GM23338 (cell line): ENCODE measurements at places on chromosomes 7 and 10.

DNA sequence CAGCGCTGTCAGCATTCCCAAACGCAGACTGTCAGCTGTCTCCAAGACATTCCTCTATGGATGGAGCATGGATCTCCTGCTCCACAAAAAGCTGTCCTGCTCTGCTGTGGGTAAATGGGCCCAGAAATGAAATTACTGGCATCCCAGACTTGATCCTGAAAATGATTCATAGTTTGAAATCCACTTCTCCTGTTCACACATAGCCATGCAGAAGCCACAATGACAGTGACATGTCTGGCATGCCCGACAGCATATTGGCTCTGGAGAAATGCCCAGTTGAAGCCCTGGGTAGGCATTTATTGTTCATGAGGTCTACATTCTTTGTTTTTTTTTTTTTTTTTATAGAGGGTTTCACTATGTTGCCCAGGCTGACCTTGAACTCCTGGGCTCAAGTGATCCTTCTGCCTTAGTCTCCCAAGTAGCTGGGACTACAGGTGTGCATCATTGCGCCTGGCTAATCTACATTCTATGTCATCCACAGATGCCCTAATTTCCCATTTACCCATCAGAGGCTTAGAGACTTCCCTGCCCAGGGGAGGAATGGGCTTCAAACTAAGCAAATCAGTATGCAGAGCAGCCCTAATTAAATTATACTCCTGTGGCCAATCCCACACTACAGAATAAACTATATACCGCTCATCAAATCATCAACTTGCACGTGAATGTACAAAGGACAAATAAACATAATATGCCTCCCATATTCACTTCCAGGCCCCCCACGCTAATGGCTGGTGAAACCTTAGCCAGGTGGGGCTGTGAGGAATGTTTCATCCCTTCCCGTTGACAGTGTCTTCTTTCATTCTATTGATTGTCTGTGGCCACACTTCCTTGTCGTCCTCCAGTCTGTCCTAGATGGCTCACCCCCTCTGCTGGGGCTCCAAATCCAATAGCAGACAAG lies 61.8 kb upstream of the EEPD1 start:
- H3K27ac ChIP-seq: no peak overlapping the region
- H3K4me3 ChIP-seq: no peak overlapping the region
- H3K36me3 ChIP-seq: no peaks in the 10 kb centered on the region
- no peaks in the 10 kb centered on the region for H3K27me3 ChIP-seq

DNA sequence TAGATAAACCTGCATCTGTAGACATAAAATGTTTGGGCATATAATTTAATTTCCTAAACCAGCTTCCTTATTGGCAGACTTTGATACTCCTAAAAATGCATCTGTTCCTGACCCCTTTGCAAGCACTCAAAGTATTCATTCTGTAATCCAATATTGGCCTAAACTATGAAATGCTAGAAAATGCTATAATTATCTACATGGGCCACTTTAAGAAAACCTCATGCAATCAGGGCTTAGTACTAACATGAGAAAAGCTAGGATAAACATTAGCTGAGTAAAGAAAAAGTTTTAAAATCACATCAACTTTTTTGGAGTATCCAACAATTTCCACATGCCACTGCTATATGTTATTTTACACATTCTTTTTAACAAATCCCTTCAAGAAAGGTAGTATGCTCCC lies 57.2 kb downstream of the PARD3 start:
- no peak overlapping the region for H3K4me3 ChIP-seq
- DNase-seq: no peak
- H3K4me1 ChIP-seq: peaks cover 6% of the 10 kb centered on the region
- no peaks in the 10 kb centered on the region for H3K27me3 ChIP-seq
- no peak overlapping the region for H3K27ac ChIP-seq

DNA sequence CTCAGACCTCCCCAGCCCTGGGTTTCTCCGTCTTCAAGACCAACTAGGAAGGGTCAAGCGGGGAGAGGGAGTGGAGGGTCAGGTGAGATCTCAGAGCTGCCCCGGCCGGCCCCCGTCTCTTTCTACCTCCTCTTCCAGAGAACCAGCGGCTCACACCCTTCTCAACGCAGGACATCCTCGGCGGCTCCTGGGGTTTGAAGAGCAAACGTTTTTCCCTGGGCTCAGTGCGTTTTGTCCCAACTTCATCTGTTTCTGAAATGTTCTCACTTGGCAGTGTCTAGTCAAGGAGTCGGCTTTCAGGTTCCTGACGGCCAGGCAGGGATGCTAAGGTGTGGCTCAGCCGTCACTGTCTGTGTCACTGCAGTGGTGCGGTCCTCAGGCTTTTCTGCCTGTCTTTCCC lies 416.4 kb upstream of the FOXK1 start:
- peak overlapping the region; percentile 30; the same call in 1 of the 2 replicates for H3K4me3 ChIP-seq
- H3K27me3 ChIP-seq: no peaks in the 10 kb centered on the region
- no peaks in the 10 kb centered on the region for H3K36me3 ChIP-seq

DNA sequence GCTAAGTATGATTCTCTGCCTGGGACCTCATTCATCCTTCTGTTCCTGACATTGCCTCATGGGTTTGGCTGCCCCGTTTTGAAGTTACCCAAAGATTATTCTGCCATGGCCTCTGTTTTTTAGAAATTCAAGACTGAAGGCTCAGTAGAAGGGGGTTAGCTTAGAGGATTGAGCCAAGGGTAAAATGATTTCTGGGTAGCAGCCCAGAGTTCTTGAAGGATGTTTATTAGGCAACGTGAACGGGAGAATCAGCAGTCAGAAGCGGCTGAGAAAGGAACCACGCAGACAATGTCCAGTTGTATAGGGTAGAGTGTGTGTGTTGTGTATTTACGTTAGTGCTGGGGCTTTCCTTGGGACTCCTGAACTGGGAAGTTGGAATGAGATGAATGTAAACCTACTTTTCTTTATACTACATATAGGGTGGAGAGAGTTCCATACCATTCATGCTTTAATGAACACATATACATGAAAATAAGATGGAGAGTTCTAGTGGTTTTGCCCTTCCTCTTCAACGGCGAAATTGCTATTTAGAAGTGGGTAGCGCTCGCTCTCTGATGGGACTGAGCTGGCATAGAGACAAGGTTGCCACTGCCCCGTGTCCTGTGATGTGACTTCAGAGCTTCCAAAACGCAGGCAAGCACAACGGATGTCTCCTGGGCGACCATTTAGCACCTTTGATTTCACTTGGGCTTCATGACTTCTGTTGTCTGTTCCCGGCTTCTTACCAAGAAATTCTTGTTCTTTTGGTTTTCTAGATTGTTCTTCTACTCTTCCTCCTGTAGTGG lies 35.0 kb upstream of the IL15RA start:
- H3K4me1 ChIP-seq: 0 out of 2 replicates have a peak, but pooled peaks cover 5% of the 10 kb centered on the region
- no peaks in the 10 kb centered on the region for H3K27me3 ChIP-seq
- H3K27ac ChIP-seq: no peak overlapping the region
- DNase-seq: no peak
- H3K4me3 ChIP-seq: no peak overlapping the region
- H3K36me3 ChIP-seq: no peaks in the 10 kb centered on the region

DNA sequence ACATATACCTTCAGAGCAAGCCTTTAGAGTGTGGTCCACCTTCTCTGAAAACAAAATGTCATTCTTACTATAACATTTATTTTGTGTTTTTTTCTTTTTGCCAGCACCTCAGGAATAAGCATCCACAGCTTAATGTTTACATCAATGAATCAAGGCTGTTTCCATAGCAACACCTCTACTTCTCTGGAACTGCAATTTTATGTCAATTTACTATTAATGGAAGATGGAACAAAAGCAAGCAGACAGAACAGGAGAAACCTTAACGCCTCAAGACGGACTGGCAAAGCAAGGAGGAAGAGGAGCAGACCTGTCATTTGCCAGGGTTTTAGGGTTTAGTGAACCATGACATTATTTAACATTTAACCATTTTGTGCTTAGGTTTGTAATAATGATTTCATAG lies 63.1 kb downstream of the PRR15 start:
- no peak for DNase-seq
- H3K4me3 ChIP-seq: no peak overlapping the region
- H3K27ac ChIP-seq: no peak overlapping the region

GRCh38 chr10:110714356-110714755 lies 70.2 kb downstream of the RBM20 start:
- no peaks in the 10 kb centered on the region for H3K27me3 ChIP-seq
- H3K4me1 ChIP-seq: no peaks in the 10 kb centered on the region
- H3K36me3 ChIP-seq: no peaks in the 10 kb centered on the region
- no peak overlapping the region for H3K27ac ChIP-seq

DNA sequence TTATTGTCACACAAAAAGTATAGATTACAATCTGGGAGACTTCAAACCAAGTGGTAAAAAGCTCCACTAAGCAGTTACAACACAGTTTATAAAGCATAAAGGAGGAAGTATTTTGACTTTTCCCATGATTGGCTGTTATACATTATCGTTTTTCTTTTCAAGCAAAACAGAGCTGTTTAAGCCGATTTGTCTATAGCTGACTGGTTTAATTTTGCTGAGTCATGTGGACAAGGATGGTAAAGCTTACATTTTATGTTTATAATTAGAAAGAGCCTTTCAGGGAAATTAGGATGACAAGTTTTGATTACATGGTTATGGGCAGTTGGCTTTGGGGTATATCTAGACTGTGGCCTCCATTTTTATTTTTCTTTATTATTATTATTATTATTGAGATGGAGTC lies 152.5 kb upstream of the STK17A start:
- no peak overlapping the region for H3K4me3 ChIP-seq
- no peak overlapping the region for H3K27ac ChIP-seq
- DNase-seq: no peak

DNA sequence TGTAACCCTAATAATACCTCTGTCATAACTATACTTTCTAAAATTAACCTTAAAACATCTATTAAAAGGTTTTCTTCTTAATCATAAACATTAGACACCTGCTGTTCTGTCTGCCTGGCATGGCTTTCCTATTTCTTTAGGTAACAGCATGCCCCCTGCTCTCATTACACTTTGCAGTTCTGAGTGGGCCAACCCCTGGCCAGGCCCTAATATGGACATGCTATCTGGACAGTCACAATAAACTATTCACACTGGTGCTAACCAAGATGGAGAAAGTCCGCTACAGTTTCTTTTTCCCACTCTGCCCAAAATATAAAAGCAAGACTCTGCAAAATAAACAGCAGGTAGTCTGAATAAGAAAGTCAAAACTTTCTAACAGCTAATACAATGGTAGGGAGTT lies 84.0 kb downstream of the ELAPOR2 start:
- no peak overlapping the region for H3K4me3 ChIP-seq
- peaks cover 9% of the 10 kb centered on the region; the same call in 1 of the 2 replicates for H3K4me1 ChIP-seq
- 0 out of 2 replicates have a peak overlapping the region, but pooled peaks have one; percentile 1 for H3K27ac ChIP-seq
- DNase-seq: no peak
- no peaks in the 10 kb centered on the region for H3K36me3 ChIP-seq
- no peaks in the 10 kb centered on the region for H3K27me3 ChIP-seq

- H3K4me1 ChIP-seq: peaks cover 14% of the 10 kb centered on the region
- H3K27me3 ChIP-seq: no peaks in the 10 kb centered on the region
- no peak overlapping the region for H3K4me3 ChIP-seq
Measured at GRCh38 chr7:30468791-30469190, 9.8 kb downstream of the NOD1 start.

DNA sequence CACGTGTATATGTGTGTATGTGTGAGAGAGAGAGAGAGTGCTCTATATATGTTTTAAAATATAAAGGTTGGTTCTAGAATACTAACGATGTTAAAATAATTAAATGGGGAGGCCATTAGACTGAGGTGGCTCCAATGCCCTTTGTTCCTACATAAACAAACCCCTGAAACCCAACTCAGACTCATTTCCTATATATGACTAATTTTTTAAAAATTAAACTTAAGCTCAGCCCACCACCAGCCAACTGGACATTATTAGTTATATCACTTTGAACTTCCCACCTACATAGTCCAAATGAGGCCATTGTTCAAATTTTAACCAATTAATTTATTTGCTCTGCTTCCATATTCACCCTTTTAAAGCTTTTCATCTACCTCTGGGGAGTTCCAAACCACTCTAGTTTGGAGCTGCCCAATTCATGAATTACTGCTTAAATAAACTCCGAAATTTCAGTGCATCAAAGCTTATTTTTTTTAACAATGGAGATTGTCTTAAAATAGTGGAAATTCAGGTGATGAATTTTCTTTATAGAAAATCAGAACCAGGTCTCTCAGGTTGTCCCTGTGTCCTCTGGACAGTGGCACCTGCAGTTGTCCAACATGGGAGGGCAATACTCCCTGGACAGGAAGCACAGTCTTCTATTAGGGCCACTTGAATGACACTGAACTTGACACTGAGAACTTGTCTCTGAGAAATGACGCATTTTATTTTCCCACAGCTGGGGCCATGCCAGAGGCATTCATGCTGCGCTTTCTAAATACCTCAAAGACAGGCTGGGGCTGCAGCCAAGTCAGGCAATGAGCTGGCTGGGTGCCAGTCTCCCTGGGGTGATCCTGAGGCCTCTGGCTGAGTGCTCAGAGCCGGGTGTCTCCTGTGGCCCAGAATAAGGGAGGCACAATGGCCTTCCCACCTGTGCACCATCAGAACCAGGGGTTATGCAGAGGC lies 109.5 kb upstream of the TMEM72 start:
- no peaks in the 10 kb centered on the region for H3K27me3 ChIP-seq
- DNase-seq: no peak
- no peak overlapping the region for H3K27ac ChIP-seq
- H3K36me3 ChIP-seq: no peaks in the 10 kb centered on the region

DNA sequence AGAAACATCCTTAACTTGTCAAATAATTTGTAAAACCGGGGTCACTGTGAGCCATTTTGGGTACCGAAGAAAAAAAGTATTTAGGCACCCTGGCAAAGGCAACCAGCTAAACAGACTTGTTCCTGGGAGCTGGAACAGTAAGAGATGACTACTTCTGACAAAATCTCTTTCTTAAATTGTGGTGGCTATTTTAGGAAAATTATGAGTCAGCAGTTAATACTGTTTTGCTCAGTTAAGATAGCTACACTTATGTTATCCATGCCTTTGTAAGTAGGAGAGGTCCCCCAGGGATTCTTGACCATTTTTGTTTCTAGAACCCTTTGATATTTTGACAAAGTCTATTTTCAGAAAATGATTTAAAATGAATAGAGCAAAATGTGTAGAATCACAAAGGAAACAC lies 68.7 kb downstream of the TAX1BP1 start:
- H3K27me3 ChIP-seq: no peaks in the 10 kb centered on the region
- H3K4me1 ChIP-seq: peaks cover 1% of the 10 kb centered on the region
- DNase-seq: no peak
- no peaks in the 10 kb centered on the region for H3K36me3 ChIP-seq

GRCh38 chr7:129426482-129426881 lies 7.8 kb upstream of the STRIP2 start:
- H3K36me3 ChIP-seq: peaks cover 7% of the 10 kb centered on the region
- no peaks in the 10 kb centered on the region for H3K27me3 ChIP-seq
- H3K27ac ChIP-seq: no peak overlapping the region
- no peaks in the 10 kb centered on the region for H3K4me1 ChIP-seq
- DNase-seq: no peak

- H3K27ac ChIP-seq: no peak overlapping the region
- H3K27me3 ChIP-seq: no peaks in the 10 kb centered on the region
- H3K4me1 ChIP-seq: peaks cover 15% of the 10 kb centered on the region; the same call in 1 of the 2 replicates
- DNase-seq: no peak
- H3K36me3 ChIP-seq: no peaks in the 10 kb centered on the region
Measured at GRCh38 chr10:58014436-58014835, 253.3 kb downstream of the IPMK start.
